ENCODE measurements at places on chromosomes 1 and 21.

- no peak for DNase-seq
Observed at GRCh38 chr1:47529520-47530098, 91.8 kb downstream of the FOXD2 start.

DNA sequence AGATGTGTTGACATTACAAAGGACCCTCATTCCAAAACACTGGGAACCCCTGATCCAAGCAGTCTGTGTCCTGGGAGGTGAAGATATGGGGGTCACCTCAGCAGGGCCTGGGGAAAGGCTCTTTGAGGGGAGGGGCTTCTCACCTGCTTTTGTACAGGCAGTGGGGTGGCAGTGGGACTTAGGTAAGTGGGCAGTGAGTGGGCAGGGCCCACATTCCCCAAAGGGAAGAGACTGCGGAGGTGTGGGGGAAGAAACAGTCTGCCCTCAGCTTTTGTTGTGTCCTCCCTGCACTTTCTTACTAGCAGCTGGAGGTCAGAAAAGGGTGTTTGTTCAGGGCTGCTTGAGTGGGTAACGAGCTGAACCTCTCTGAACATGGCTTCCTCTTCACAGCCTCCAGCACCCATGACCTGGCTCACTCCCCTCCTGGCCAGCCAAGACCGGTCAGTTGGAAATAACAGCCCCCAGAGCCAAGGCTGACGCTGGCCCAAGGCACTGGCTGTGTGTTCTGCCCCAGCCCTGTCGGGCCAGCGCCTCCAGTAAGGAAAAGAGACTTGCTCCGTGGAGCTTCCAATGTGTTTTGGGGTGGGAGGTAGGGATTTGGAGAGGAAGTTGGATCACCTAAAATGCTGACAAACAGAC is 173.5 kb downstream of the PSMG1 start:
- no peak for DNase-seq

DNA sequence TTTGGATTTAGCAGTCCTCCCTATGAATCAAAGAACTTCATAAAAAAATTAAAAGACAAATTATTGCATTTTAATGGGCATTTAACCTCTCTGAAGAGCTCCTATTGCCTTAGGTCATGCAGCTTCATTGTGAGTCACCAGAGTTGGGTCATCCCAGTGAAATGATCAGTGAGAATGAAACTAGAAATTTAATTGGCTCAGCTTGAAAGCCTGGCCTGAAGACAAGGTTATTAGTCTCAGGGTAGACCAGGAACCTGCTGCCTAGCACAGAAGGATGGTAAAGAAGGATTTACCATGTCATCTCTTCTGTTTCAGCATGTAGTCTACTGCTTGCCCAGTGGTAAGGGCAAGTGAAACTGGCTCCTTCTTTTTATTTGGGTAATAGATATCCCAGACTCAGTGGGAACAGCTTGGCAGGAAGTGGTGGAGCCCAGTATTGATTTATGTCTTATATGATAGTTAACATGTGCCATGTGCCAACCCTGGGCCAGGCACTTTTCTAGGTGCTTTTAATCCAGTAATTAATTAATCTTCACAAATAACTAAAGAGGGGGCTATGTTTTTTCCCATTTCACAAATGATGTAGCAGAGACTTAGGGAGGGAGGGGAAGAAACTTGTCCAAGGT is 23.6 kb downstream of the LAMC2 start:
- DNase-seq = no peak

- no peak for DNase-seq
Observed at GRCh38 chr1:92096317-92096716, 16.2 kb downstream of the BTBD8 start.

All from stimulated activated CD4-positive, alpha-beta T cell treated with anti-CD3 and anti-CD28 coated beads, TNF-alpha, amount 100 ng/mL, for 1 hour (primary cell).